ENCODE measurements at places on chromosomes 5 and 9.

GRCh38 chr5:173328844-173329490, 753 bp upstream of the STC2 start:
- DNase-seq: no peak

- no peak for DNase-seq
Measured at GRCh38 chr5:79091064-79091463, 20.5 kb upstream of the BHMT start.

- DNase-seq: no peak
Measured at GRCh38 chr9:125172031-125172755, 17.4 kb downstream of the PPP6C start.

GRCh38 chr9:124254261-124254682, 3.5 kb upstream of the NEK6 start:
- no peak for DNase-seq

DNA sequence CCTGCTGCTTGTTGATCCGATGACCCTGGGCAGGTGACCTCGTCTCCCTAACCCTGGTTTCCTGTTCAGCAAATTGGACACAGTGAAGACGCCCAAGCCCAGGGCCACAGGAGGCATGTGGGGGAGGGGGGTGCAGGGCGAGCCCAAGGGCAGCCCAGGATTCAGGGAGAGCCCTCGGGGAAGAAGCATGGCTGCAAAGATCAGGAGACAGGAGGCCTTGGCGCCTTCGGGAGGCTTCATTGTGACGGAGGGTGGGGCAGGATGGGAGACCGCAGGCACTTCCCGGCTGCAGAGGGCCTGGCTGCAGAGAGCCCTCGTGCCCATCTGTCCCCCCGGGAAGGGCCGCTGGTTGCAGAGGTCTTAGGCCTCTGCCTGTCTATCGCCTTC, 6.2 kb downstream of the ASS1 start:
- no peak for DNase-seq

DNA sequence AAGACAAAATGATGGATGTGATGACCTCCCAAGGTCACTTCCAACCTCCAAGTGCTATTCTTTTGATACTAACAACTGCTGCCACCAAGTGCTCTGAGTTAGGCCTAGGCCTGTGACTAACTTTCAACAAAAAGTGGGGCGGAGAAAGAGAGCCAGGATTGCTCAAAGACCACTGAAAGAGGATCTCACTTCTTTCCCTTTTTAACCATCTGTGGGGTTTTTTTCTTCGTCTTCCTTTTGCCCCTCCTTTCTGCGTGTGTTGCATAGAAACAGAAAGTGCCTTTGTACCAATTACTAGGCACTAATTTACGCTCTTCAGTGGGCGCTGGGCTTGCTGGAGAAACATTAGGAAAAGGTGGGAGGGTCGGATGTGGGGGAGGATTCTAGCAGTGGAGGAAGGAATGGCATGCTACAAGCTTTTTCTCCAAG, 8.0 kb downstream of the KLF9 start:
- no peak for DNase-seq

GRCh38 chr5:14353726-14354474, 210.8 kb downstream of the TRIO start:
- DNase-seq: no peak

DNA sequence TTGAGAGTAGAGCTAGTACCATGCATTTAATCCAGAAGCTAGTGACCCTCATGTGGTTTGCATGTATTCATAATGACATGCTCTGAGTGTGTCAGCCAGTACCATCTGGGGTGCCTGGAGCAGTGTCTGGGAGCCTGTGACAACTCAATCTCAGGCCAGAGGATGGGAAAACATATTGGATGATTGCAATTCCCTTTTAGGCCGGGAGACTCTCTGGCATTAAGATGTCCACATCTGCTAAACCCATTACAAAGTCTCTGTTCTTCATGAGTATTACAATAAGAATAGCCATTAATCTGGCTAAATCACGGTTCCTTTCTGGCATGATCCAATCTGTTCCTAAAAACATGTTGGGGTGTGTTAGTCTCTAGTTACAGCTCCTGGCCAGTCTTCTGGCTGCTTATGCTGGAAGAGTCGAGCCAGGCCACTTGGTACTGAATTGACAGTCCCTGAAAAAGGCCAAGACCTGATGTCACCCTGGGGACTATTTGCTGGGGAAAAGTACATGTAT, 475.7 kb downstream of the ENC1 start:
- no peak for DNase-seq

- no peak for DNase-seq
Measured at GRCh38 chr9:109781086-109781485, 1.1 kb downstream of the PALM2AKAP2 start.

DNA sequence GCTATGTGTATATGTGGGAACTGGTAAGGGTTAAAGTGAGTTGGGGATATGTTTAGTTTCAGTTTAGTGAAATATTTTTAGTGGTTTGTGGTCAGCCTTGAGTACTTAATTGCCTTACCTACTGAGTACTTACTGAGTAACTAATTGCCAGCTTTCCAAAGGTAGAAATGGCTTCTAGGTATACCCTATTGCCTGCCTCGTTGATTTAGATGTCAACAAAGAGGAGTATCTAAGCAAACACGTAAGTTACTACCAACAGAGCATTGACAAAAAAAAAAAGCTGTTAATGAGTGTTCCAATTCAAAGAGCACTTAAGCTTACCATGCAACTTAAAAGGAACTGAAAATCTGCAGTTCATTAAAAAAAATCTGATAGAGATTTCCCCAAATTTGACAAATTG, 8.8 kb downstream of the ATP10B start:
- DNase-seq: no peak

DNA sequence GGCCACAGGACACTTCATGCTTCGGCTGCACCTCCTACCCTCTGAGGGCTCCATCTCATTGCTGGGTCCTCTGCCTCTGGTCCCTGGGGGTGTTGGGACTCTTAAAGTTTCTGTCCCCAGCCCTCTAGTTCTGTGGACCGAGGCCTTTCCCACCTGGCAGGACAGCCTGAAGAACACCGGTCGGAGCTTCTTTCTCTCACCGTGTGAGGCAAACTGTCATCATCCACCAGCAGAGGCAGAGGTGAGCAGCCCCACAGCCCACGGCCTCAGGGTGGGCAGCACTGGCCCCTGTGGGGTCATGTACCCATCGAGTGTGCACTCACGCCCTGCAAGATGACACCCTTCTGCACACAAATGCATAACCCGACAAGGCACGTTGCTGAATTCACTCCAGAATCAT, 49.9 kb downstream of the IRX2 start:
- DNase-seq: no peak

DNA sequence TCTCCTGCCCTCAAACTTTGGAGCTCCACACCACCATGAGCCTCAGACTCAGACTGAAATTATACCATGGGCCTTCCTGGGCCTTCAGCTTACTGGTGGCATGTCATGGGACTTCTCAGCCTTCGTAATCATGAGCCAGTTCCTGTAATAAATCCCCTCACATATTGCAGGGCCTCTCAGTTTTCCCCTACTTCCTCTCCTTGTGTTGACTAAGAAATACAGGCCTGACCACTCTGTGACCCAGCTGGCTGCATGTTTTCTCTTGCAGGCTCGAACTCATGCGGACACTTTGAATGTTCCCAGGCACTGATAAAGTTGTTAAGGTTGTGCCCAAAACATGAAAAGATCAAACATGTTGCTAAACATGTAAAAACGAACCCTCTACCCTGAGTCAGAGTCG, 26.2 kb upstream of the SHC3 start:
- no peak for DNase-seq

DNA sequence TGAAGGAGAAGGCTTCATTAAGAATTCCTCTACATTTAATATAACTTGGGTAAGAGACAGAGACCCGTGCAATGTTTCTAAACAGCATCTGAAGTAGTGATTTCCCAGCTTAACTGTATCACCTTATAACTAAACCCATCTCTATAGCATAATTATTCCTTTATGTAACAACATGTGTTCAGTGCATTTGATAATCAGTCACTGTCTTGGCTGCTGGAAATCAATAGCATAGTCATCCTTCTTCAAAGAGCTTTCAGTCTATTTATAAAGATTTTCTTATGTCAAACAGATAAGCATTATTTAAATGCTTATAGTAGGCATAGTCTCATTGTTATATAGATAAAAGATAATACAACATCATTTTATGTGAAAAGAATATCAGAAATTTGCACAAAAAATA, 80.1 kb upstream of the TYRP1 start:
- no peak for DNase-seq

- DNase-seq: no peak
Measured at GRCh38 chr5:137360607-137361006, 138.5 kb downstream of the SPOCK1 start.

GRCh38 chr9:21919377-21920362, 74.5 kb downstream of the CDKN2A start:
- DNase-seq: no peak

GRCh38 chr9:94057918-94058317, 26.3 kb upstream of the PTPDC1 start:
- no peak for DNase-seq

- DNase-seq: no peak
Measured at GRCh38 chr5:111580956-111581355, 68.6 kb upstream of the STARD4 start.

DNA sequence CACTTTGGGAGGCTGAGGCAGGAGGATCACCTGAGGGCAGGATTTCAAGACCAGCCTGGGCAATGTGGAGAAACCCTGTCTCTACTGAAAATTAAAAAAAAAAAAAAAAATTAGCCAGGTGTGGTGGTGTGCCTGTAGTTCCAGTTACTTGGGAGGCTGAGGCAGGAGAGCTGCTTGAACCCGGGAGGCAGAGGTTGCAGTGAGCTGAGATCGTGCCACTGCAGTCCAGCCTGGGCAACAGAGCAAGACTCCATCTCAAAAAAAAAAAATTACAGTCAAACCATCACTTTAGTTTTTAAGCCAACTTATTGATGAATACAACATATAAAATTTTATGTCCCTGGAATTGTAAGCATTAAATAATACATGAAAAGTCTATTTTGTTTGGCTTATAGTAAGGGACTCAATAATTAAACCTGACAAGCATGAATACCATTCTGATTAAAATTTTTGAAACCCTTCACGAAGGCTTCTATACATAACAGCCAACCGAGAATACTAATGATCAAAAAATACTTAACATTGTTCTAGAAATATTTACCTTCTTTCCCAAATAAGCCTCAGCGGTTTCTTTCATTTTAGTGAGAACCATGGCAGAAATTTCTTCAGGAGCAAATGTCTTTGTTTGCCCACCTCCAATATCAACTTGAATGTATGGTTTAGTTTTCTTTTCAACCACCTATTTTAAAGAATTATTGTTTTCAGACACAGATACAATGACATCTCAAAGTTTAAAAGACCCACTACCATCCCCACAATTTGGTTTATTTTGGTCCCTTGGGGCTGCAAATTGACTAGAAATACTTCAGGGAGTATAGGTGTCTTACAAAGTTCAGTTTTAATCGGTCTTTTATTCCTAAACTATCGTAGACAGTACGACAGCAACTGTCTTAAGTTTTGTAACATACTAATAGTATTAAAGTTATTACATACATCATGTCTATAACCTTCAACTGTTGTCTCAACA, 1.2 kb downstream of the HSPA5 start:
- no peak for DNase-seq

GRCh38 chr5:176542135-176542595, 5.0 kb upstream of the RNF44 start:
- peak; percentile 17 for DNase-seq

- no peak for DNase-seq
Measured at GRCh38 chr9:82332018-82332773, 343.6 kb downstream of the SPATA31D1 start.

GRCh38 chr5:20601678-20602100, 613.7 kb upstream of the CDH18 start:
- DNase-seq: no peak

DNA sequence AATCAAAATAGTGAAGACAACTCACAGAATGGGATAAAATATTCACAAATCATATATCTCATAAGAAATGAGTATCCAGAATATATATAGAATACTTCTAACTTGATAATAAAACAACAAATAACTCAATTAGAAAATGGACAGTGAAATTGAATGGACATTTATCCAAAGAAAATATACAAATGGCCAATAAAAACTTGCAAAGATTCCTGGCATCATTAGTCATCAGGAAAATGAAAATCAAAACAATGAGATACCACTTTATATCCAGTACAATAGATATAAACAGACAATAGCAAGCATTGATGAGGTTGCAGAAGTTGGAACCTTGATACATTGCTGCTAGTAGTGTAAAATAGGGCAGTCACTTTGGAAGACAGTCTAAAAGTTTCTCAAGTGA, 12.8 kb upstream of the TLR4 start:
- no peak for DNase-seq

DNA sequence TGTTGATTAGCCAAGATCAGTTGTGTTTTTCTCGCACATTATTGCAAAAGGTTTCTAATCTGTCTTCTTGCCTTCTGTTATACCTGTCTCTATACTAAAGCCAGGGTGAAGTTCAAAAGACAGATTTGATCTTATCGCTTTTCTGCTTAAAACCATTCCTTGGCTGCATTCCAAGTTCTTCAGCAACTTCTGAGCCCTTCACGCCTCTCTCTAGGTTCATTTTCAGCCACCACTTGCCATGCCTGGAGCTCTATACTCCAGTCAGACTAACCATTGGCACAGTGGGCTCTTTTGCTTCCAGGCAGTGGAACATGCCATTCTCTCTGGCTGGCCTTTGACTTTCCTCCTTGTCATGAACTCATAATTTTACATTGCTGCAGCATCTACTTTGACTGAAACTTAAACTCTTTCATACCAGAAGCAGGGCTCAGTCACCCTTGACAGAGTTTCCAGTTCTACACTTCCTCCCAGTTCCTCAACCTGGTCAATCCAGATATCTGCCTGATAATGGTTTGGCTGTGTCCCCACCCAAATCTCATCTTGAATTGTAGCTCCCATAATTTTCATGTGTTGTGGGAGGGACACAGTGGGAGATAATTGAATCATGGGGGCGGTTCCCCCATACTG, 114.4 kb downstream of the SLC12A2 start:
- no peak for DNase-seq

DNA sequence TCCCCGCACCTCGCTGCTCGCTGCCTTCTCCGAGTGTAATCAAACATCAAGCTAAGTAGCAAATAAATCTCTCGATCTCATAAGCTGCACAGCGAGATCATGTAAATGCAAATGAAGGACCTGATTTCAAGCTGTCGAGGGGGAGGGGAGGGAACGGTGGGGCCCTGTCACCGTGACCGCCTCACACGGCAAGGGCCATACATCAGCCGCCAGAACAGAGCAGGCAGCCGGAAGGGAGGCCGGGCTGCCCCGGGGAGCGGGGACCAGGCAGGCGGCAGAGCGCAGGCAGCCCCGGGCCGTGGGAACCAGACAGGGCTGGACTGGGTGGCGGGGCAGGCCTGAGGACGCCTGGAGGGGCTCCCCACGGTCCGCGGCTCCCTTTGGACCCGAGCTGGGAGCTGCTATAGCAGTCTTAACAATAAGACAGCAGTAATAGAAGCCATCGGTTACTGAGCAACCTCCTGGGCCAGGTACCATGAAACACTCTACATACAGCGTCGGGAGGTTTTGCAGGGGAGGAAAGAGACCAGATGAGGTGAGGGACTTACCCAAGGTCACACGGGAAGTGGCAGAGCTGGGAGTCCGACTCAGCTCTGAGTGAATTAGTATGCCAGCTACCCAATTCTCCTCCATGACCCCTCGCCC, 76.8 kb downstream of the CFAP77 start:
- DNase-seq: no peak
